ENCODE measurements at places on chromosomes 12 and 14.

DNA sequence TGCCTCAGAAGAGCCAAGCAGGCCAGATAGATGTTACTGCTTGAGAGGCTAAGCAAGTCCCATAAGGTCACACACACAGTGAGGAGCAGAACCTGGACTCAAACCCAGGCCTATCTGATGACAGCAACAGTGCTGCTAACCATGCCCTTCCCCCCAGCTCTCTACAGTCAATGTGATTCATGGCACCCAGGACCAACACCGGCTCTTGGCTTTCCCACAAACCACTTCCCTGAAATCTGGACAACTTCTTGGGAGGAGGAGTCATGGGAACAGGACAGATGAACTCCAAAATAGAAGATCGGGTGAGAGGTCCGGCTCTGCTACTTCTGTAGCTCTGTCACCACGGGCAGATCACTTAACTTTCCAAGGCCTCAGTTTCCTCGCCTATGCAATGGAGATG, 716 bp upstream of the PTGDR start:
- DNase-seq: no peak

- DNase-seq: no peak
Observed at GRCh38 chr12:75666939-75667334, 155.5 kb upstream of the KRR1 start.

DNA sequence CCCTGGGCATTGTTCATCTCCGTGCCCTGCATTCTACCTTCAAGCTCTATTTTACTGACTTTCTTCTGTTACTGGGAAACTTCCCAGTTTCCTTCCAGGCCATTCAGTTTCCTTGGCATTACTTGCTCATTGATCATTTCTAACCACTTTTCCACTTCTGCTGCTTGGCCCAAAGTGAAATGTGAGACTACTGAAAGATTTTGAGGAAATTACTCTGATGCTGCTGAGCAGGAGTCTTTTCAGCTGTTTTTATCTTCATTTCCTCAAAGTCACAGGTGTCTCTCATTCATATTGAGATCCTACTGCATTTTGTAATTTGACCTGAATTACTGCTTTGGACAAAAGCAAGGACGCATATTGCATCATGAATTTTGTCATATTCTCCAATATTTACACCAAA, 26.4 kb upstream of the DBX2 start:
- no peak for DNase-seq

DNA sequence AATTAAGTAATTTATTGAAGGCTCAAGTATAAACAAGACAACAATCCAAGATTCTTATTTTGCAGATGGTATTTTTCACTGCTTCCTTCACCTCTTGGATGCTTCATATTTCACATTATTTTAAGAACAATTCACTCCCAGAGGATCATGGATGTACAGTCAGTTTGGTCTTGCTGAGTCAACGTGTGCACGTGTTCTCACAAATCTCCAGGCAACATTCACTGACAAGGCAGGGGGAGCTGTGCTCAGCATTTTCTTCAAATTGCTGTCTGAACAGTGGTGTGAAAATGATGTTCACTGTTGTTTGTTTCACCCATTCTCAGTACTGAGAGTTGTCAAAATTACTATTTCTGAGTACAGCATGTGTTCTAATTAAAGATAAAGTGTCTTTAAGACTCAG, 118.3 kb upstream of the SLC38A4 start:
- peak; percentile 18 for DNase-seq

DNA sequence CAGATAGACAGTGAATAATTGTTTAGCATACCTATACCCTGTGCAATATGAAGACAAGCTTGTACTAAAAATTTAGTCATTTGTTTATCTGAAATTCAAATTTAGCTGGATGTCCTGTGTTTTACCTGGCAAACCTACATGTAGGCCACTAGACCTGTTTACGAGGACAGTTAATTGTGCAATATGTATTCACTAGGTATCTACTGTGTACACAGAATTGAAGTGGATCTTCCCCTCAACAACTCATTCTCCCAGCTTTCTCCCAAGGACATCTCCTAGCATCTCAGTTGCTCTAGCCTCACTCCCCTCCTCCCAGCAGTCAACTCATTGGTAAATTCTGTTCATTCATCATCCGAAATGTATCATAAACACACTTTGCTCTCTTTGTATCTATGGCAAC, 25.3 kb downstream of the AK7 start:
- DNase-seq: no peak

DNA sequence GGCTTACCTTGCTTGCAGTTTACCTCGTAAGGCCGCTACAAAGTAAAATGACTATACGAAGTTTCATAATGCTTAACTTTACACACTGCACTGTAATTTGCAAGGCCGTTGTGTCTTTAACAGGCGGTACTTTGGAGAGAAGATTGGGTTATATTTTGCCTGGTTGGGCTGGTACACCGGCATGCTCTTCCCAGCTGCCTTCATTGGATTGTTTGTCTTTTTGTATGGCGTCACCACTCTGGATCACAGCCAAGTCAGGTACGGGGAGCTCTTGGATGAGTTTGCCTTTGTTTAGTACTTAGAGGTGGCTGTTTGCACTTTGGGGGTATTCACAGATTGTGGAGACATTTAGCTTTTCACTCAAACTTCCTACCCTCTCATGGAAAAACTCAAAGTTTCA, 167.8 kb downstream of the SLC5A8 start:
- DNase-seq: no peak

GRCh38 chr12:89253488-89253887, 98.8 kb downstream of the DUSP6 start:
- DNase-seq: no peak

Measured in SW480 (cell line).